ENCODE measurements at places on chromosomes 12 and 14.

GRCh38 chr12:109858764-109859163, 21.6 kb downstream of the GLTP start:
- no peak for DNase-seq

- DNase-seq, result no peak
These were observed 1178.7 kb downstream of the AACS start for GRCh38 chr12:126243814-126244440.

GRCh38 chr12:89346741-89347324, 5.5 kb downstream of the DUSP6 start:
- DNase-seq, result no peak

DNA sequence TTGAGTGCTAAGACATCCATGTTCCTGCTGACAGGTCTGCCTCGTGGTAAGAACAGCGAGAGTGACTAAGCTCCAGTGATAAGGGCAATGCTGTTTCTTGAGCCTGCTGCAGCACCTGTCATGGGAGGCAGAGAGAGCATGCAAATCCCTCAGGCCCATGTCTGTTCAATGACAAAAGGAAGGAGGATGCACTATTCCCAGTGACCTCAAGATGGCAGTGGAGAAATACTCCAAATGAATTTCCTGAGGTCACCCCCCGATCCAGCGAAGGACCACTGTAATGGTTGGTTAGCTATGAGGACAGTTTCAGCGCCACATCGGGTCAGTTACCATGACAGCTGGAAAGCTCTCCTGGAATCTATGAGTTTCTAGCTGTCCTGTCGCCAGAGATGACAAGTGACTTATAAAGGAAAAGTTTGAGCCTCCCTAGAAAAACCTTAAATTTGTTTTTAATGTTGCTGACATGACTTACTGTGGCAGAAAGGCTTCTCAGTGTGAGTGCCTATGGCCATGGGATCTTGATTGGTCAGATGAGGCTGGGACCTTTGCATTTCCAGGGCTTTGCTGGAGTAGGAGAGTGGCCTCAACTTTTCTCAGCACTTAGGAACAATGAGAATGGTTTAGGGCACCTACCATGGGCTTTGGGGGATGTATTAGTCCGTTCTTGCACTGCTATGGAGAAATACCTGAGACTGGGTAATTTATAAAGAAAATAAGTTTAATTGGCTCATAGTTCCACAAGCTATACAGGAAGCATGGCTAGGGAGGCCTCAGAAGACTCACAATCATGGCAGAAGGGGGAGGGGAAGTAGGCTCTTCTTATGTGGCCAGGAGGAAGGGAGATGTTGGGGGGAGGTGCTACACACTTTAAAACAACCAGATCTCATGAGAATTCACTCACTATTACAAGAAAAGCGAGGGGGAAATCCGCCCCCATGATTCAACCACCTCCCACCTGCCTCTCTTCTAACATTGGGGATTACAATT, 88.0 kb upstream of the TMEM260 start:
- DNase-seq, result peak; percentile 73

DNA sequence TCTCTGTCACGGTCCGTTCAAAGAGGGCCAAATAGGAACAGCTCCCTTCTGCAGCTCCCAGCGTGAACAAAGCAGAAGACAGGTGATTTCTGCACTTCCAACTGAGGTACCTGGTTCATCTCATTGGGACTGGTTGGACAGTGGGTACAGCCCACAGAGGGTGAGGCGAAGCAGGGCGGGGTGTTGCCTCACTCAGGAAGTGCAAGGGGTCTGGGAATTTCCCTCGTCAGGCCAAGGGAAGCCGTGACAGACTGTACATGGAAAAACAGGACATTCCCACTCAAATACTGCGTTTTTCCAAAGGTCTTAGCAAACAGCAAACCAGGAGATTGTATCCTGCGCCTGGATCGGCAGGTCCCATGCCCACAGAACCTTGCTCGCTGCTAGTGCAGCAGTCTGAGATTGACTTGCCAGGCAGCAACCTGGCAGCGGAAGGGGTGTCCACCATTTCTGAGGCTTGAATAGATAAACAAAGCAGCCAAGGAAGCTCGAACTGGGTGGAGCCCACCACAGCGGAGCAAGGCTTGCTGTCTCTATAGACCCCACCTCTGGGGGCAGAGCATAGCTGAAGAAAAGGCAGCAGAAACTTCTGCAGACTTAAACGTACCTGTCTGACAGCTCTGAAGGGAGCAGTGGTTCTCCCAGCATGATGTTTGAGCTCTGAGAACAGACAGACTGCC, 22.7 kb downstream of the SLC38A1 start:
- DNase-seq, result no peak

DNA sequence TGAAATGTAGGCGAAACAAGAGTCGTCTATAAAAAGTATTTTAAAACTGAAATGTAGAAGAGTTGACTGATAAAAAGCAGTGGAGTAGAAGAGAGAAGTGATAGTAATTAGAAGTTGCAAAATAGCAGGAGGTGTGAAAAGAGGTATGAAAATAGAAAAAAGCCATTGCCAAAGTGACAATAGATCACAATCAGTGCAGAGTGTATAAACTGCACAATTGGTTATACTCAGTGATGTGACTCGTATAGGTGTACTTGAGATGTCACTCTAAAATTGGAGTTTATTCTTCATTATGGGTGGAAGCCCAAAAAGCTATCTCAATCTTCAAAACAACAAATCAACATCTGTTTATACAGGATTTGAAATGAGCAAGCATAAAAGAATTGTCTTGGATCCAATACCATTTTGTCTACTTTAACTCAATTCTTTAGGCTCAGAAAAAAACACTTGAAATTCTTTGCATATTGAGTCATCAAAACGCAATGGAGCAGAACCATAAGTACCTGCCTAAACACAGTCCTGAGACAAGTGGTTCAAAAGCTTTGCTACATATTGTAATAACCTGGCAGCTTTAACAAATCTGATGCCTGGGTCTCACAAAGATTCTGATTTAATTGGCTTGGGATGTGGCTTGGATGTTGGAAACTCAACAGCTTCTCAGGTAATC, 8.8 kb downstream of the IKBIP start:
- no peak for DNase-seq

- DNase-seq, result no peak
These were observed 37.9 kb downstream of the TDG start for GRCh38 chr12:104003596-104003995.
